ENCODE measurements at places on chromosomes 16 and 17. TPM values are rescaled to one million over a fixed set of nuclear protein-coding genes. Genes with fewer than 3 reads are reported as not detected.

- no peak overlapping the region for H3K27ac ChIP-seq
- H3K4me3 ChIP-seq: no peak overlapping the region
- DNase-seq: no peak
- H3K27me3 ChIP-seq: no peaks in the 10 kb centered on the region
- peaks cover 2% of the 10 kb centered on the region for H3K36me3 ChIP-seq
Measured at GRCh38 chr17:56292010-56292409, 138.7 kb downstream of the ANKFN1 start.

- peaks cover 18% of the 10 kb centered on the region for H3K4me1 ChIP-seq
- peaks cover 13% of the 10 kb centered on the region for H3K27me3 ChIP-seq
- no peak overlapping the region for H3K27ac ChIP-seq
- no peaks in the 10 kb centered on the region for H3K36me3 ChIP-seq
Measured at GRCh38 chr16:83956336-83957289, 3.6 kb downstream of the OSGIN1 start.

DNA sequence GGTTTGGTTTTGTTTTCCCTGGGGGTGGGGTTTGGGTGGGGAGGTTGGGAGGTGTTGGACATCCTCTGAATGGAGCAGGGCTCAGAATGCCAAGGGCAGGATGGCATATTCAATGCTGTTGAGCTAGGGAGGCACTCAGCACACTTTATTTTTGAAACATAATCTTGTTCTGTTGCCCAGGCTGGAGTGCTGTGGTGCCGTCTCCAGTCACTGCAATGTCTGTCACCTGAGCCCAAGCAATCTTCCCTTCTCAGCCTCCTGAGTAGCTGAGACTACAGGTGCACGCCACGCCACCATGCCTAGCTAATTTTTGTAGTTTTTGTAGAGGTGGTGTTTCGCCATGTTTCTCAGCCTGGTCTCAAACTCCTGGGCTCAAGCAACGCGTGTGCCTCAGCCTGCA lies 186.1 kb downstream of the RPTOR start:
- peak overlapping the region; percentile 83 for H3K27ac ChIP-seq
- no peak for DNase-seq
- H3K27me3 ChIP-seq: peaks cover 1% of the 10 kb centered on the region
- H3K4me3 ChIP-seq: peak overlapping the region; percentile 67

GRCh38 chr17:31092475-31093064 lies 2.2 kb upstream of the NF1 start:
- peak overlapping the region; percentile 1 for H3K27ac ChIP-seq
- H3K36me3 ChIP-seq: no peaks in the 10 kb centered on the region
- H3K4me1 ChIP-seq: peaks cover 14% of the 10 kb centered on the region

GRCh38 chr16:31198207-31198882 lies 4.2 kb downstream of the PYCARD start:
- peaks cover 32% of the 10 kb centered on the region for H3K36me3 ChIP-seq
- H3K4me3 ChIP-seq: no peak overlapping the region

DNA sequence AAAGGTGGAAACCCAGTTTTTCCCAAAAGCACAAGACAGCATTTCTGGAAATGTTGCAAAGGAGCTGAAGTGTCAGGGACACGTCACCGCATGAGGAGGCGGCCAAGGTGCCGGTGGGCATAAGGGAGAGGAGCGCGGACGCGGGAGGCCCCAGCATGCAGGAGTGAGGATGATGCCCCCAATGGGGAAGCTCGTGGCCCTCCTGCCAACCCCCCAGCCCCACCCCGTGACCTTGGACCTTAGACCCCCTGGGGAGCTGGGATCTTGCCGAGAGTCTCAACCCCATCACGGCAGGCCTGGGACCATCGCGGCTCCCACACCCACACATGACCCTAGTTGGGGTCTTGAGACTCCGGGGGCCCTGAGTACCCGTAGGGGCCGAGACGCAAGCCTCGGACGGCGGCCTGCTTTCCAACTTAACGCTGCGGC lies 119.4 kb upstream of the METRNL start:
- no peak overlapping the region for H3K4me3 ChIP-seq
- no peaks in the 10 kb centered on the region for H3K27me3 ChIP-seq
- DNase-seq: no peak
- peaks cover 6% of the 10 kb centered on the region for H3K4me1 ChIP-seq
- peaks cover 15% of the 10 kb centered on the region for H3K36me3 ChIP-seq
- H3K27ac ChIP-seq: no peak overlapping the region

- no peak for DNase-seq
- no peak overlapping the region for H3K4me3 ChIP-seq
- H3K27me3 ChIP-seq: no peaks in the 10 kb centered on the region
- H3K36me3 ChIP-seq: no peaks in the 10 kb centered on the region
- no peaks in the 10 kb centered on the region for H3K4me1 ChIP-seq
Measured at GRCh38 chr16:55379876-55380390, 55.9 kb downstream of the IRX6 start.

GRCh38 chr17:66214884-66215528 lies 14.2 kb downstream of the APOH start:
- no peak overlapping the region for H3K4me3 ChIP-seq
- peaks cover 22% of the 10 kb centered on the region for H3K27me3 ChIP-seq
- H3K36me3 ChIP-seq: peaks cover 2% of the 10 kb centered on the region
- H3K27ac ChIP-seq: no peak overlapping the region
- no peak for DNase-seq

The KLHL10 gene
- total RNA-seq: not detected

The PLXDC1 gene
- 0.60 TPM for total RNA-seq

The TSNAXIP1 gene
- total RNA-seq: 0.52 TPM

The PARD6A gene
- total RNA-seq: 16.1 TPM

The ZCCHC14 gene
- total RNA-seq: 9.9 TPM

The KRTAP1-5 gene
- total RNA-seq: not detected

The YBX2 gene
- total RNA-seq: not detected

The EVPLL gene
- total RNA-seq: not detected
